GM23248 (cell line): ENCODE measurements at places on chromosomes 1 and 21. TPM values are rescaled to one million over a fixed set of nuclear protein-coding genes. Genes with fewer than 3 reads are reported as not detected.

DNAJB4 gene
- total RNA-seq, result 125 and 133 TPM in 2 replicates

GPR37L1 gene
- not detected in 2 replicates for total RNA-seq

- DNase-seq, result peak; percentile 36
- 0 out of 2 replicates have a peak overlapping the region, but pooled peaks have one; percentile 0 for H3K27ac ChIP-seq
- peaks cover 8% of the 10 kb centered on the region for H3K4me1 ChIP-seq
- no peaks in the 10 kb centered on the region for H3K36me3 ChIP-seq
These were observed 115.5 kb downstream of the NMNAT2 start for GRCh38 chr1:183302452-183303322.

DNA sequence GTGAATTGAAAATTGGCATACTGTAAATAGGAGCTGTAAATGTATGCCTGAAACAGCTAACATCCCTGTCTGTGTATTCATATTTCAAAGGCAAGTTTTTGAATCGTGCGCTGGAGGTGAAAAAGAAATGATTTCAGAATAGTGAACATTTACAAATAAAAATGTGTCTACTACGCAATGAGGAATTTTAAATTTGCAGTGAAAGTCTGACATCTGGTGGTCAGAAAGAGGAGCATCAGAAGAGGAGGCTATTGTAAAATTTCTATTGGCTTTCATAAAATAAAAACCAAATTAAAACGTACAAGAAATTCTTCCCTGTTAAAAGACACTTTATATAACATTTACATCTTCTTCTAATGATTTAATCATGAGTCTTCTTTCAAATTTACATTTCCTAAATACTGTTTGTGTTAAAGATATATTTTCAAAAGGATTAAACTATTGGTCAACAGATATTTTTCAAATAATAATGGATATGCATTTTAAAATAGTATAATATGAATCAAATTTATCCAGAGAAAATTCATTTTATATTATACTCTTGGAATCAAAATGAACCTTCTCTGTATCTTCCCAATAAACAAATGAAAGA lies 113.7 kb upstream of the RRP15 start:
- H3K4me1 ChIP-seq, result no peaks in the 10 kb centered on the region
- H3K36me3 ChIP-seq, result no peaks in the 10 kb centered on the region
- no peak overlapping the region for H3K27ac ChIP-seq
- H3K4me3 ChIP-seq, result no peak overlapping the region
- peaks cover 63% of the 10 kb centered on the region for H3K27me3 ChIP-seq

GRCh38 chr1:227125929-227126545 lies 185.9 kb downstream of the COQ8A start:
- DNase-seq, result no peak
- H3K36me3 ChIP-seq, result peaks cover 14% of the 10 kb centered on the region; the same call in 1 of the 2 replicates
- H3K27ac ChIP-seq, result no peak overlapping the region
- H3K4me3 ChIP-seq, result no peak overlapping the region
- no peaks in the 10 kb centered on the region for H3K27me3 ChIP-seq
